ENCODE measurements at places on chromosomes 2 and 18.

DNA sequence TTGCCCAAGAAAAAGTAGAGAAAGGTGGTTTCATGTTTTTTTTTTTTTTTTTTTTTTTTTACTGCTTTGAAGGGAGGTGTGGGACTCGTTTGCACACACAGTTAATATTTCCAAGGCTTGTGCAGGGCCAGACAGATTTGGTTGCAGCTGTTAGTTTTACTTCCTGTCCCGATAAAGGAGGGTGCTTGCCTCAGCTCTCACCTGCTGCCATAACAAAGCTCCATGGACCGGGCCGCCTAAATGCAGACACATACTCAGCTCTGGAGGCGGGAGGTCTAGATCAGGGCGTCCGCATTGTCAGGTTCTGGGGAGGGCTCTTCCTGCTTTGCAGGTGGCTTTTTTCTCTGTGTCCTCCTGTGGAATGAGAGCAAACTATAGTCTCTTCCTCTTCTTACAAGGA lies 69.9 kb downstream of the ODC1 start:
- DNase-seq: no peak

DNA sequence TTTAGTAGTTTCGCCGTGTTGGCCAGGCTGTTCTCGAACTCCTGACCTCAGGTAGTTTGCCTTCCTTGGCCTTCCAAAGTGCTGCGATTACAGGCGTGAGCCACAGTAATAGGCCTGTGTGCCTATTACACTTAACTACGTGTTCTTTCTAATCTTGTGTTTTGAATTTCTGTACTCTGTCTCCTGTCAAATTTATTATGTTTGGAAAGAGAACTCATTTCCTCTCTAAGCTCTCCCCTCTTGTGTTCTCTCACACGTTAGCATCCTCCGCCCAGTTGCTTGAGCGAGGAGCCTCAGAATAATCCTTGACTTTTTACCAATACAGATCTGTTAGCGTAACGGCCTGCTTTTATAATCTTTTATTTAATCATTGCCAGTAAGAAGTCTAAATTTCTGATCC lies 3.7 kb downstream of the ATG16L1 start:
- no peak for DNase-seq

DNA sequence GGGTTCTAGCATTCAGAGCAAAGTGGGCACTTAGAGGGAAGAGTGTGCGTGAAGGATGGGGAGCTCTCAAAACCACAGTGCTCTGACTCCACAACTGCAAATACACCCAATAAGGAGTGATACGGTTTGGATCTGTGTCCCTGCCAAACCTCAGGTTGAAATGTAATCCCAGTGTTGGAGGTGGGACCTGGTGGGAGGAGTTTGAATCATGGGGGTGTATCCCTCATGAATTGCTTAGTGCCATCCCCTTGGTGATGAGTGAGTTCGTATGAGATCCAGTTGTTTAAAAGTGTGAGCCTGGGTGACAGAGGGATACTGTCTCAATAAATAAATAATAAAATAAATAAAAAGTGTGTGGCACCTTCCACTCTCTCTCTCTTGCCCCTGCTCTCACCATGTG lies 50.3 kb upstream of the CCDC85A start:
- no peak for DNase-seq

DNA sequence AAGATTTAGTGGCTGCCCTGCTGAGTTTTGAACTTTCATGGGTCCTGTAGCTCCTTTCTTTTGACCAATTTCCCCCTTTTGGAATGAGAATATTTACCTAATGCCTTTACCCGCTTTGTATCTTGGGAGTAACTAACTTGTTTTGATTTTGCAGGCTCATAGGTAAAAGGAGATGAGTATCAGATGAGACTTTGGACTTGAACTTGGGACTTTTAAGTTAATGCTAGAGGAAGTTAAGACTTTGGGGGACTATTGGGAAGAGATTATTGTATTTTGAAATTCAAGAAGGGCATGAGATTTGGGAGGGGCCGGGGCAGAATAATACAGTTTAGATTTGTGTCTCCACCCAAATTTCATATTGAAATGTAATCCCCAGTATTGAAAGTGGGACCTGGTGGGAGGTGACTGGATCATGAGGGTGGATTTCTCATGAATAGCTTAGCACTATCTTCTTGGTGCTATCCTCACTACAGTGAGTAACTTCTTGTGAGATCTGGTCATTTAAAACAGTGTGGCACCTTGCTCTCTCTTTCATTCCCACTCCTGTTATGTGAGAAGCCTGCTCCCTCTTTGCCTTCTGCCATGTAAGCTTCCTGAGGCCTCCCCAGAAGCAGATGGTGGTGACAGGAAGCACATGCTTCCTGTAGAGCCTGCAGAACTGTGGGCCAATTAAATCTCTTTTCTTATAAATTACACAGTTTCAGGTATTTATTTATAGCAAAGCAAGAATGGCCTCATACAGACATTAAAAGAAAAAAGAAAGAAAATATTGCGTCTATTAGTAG lies 6.1 kb downstream of the ADI1 start:
- DNase-seq: no peak

DNA sequence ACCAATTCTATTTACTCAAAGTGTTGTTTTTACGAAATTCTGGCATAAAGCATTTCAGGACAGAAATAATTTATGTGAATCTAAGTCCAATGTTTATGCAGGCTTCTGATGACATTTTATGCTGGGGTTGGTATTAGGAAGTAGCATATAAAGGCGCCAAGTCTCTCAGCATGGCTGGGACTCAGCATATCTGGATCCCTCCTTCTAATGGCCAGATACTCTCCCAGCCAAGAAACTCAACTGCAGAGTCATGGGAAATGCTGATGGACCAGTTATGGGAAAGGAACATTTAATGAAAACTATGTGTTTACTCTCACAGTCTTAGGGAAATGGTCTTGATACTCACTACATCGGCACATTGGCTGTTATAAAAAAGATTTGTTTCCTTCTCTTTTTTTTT lies 392.2 kb downstream of the ARHGAP15 start:
- DNase-seq: no peak

- no peak for DNase-seq
These were observed 2.4 kb downstream of the LRPPRC start for GRCh38 chr2:43993437-43993836.

DNA sequence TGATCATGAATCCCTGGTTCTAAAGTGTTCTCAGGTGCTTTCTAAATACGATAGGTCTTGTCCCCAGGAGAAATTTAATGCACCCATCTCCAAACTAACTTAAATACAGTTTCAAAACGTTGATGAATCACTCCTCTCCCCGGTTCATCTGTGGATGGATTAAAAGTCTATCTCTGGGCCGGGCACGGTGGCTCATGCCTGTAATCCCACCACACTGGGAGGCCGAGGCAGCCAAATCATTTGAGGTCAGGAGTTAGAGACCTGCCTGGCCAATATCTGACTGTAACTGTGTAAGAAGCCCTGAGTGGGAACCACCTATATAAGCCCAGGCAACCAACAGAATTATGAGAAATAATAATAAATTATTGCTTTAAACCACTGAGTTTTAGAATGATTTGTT lies 78.7 kb downstream of the LONRF2 start:
- DNase-seq: no peak

GRCh38 chr2:156784020-156784701 lies 348.0 kb downstream of the GPD2 start:
- no peak for DNase-seq

DNA sequence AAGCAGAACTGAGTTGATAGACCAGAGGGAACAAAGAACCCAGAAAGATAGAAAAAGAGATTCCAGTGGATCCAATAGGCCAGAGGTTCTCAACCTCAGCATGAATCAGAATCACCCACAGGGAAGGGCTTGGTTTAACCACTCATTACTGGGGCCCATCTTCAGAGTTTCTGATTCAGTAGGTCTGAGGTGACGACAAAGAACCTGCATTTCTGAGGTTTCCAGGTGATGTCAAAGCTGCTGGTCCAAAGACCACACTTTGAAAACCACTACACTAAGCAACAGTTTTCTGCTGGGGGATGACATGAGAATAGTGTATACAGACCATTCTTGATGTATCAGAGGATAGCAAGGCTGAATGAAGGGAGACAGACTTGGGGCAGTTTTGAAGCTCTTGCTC lies 296.9 kb upstream of the STON1 start:
- DNase-seq: no peak

DNA sequence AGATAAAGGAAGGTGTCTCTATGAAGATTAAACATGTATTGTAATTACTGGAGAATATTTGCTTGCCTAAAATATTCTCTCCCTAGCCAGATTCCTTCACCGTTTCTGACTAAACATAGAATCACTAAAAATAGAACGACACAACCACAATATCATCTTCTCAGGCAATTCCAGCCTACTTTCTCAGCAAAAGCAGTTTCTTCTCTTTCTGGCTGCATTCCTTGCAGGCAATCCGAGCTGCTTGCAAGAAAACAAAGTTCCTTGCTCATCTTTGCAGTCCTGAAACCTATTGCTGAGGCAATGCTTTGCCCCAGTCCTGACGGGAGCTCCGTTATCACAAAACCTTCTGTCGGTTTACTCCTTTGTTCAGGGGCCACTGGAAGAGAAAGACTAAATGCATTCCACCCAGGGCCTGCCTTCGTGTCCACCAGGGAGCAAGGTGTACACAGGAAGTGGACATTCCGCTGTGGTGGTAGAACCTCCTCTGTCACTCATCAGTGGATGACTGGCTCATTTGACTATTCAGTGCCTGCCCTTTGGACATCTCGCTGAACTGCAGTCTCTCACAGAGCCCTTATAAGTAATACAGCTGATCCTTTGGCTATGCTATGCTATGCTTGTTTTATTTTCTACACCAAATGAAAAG lies 239.2 kb upstream of the DOK6 start:
- DNase-seq: no peak

Measured in hematopoietic multipotent progenitor cell treated with erythropoietin and hydrocortisone succinate and interleukin-3 and kit ligand, for 6 days (in vitro differentiated cells).